ENCODE measurements at places on chromosomes 2 and 18.

DNA sequence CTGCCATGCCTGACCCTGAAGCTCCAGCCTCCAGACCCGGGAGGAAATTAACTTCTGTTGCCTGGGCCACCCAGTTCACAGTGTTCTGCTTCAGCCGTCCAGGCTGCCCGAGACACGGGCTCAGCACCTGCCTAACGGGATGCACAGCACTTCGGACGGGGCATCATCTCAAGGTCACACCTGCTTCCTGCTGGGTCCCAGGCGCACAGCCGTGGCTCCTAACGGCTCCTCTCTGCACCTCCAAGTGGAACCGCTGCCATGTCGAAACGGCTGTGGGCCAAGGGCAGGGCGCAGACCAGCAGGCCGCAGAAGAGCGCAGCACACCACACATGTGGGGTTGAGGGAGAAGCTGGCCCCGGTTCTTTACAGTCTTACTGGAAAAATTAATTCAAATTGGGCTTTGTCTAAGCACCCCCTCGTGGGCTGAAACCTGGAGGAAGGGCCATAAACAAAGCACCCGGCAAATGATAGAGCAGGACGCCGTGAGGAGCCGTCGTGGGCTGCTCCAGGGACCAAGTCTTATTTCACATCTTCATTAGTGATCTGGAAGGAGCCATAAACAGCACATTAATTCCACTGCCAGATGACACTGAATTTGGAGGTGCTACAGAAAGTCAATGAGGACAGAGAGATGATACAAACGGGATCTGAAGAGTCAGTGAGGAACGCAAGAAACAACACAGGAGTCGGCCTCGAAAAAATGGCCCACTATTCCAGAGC is 59.6 kb downstream of the EIPR1 start:
- DNase-seq, result no peak

DNA sequence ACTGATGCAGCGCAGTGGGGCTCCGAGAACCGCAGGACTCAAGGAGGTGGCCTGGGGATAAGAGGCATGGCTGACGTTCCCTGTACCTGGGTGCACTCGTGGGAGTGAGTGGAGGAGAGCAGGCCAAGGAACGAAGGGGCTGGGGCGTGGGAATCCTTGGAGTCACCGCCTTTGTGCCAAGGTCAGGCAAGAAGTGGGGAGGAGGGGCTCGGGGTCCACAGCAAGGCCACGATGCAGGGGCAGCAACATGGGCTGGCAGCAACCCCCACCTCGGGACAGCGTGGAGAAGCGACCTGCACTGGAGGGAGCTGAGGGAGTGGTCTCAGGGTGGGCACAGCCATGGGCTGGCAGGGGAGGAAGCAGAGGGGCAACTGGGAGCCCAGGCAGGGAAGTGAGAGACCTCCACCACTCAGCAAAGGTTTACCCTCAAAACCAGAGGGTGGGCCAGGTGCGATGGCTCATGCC is 18.6 kb downstream of the ARID5A start:
- no peak for DNase-seq

GRCh38 chr2:85706063-85706462 is 11.9 kb downstream of the GNLY start:
- no peak for DNase-seq

- no peak for DNase-seq
Measured at GRCh38 chr2:227106845-227107759, 56.9 kb downstream of the COL4A4 start.

GRCh38 chr2:150787353-150788093 is 300.1 kb upstream of the RND3 start:
- no peak for DNase-seq

DNA sequence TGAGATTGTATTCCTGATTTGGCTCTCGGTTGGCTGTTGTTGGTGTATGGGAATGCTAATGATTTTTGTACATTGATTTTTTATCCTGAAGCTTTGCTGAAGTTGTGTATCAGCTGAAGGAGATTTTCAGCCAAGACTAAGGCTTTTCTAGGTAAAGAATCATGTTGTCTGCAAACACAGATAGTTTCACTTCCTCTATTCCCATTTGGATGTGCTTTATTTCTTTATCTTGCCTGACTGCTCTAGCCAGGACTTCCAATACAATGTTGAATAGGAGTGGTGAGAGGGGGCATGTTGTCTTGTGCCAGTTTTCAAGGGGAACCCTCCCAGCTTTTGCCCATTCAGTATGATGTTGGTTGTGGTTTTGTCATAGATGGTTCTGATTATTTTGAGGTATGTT is 90.4 kb downstream of the CYP26B1 start:
- DNase-seq, result no peak
